ENCODE measurements at places on chromosomes 3 and 15. TPM values are rescaled to one million over a fixed set of nuclear protein-coding genes. Genes with fewer than 3 reads are reported as not detected.

GRCh38 chr3:195847055-195847950 is 35.6 kb upstream of the MUC4 start:
- no peak for DNase-seq

Gene KPNA1
- 31.1 TPM for total RNA-seq

Gene PCOLCE2
- 122 TPM for total RNA-seq

DNA sequence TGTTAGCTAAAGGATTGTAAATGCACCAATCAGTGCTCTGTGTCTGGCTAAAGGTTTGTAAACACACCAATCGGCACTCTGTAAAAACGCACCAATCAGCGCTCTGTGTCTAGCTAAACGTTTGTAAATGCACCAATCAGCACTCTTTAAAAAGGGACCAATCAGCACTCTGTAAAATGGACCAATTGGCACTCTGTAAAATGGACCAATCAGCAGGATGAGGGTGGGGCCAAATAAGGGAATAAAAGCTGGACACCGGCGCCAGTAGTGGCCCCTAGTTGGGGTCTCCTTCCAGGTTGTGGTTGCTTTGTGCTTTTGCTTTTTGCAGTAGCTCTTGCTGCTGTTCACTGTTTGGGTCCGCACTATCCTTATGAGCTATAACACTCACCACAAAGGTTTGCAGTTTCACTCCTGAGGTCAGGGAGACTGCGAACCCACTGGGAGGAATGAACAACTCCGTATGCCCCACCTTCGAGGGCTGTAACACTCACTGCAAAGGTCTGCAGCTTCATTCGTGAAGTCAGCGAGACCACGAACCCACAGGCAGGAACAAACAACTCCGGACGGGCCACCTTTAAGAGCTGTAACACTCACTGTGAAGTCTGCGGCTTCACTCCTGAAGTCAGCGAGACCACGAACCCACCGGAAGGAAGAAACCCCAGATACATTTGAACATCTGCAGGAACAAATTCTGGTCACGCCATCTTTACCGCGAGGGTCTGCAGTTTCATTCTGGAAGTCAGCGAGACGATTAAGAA is 1.1 kb upstream of the SUCLG2 start:
- DNase-seq = no peak

Gene AHSG
- not detected for total RNA-seq

- DNase-seq = no peak
Measured at GRCh38 chr3:119279101-119279554, 15.1 kb upstream of the ARHGAP31 start.

DNA sequence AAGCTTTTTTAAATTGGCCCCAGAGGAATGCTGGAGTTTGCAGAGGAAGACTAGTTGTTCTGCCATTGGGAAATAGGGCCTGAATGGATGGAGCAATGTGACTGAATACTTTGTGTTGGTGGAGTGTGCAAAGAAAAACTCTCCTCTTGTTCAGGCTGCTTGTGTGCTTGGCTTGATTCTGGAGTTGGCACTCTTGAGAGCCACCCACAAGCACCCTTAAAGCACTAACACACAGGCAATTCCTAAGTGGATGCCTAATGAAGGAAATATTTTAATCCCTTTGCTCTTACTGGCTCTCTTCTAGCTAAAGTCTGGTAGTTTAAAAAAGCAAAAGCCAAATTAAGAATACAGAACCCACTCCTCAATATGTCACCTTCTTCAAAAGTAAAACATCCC is 304.4 kb upstream of the C2CD4B start:
- no peak for DNase-seq

DNA sequence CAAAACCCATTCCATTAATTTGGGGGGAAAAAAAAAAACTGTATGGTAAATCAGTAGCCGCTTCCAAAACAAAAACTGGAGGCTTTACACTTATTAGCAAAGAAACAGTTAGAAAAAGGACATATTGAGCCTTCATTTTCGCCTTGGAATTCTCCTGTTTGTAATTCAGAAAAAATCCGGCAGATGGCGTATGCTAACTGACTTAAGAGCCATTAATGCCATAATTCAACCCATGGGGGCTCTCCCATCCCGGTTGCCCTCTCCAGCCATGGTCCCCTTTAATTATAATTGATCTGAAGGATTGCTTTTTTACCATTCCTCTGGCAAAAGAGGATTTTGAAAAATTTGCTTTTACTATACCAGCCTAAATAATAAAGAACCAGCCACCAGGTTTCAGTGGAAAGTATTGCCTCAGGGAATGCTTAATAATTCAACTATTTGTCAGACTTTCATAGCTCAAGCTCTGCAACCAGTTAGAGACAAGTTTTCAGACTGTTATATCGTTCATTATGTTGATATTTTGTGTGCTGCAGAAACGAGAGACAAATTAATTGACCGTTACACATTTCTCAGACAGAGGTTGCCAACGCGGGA is 9.4 kb upstream of the RPL24 start:
- DNase-seq = no peak

DNA sequence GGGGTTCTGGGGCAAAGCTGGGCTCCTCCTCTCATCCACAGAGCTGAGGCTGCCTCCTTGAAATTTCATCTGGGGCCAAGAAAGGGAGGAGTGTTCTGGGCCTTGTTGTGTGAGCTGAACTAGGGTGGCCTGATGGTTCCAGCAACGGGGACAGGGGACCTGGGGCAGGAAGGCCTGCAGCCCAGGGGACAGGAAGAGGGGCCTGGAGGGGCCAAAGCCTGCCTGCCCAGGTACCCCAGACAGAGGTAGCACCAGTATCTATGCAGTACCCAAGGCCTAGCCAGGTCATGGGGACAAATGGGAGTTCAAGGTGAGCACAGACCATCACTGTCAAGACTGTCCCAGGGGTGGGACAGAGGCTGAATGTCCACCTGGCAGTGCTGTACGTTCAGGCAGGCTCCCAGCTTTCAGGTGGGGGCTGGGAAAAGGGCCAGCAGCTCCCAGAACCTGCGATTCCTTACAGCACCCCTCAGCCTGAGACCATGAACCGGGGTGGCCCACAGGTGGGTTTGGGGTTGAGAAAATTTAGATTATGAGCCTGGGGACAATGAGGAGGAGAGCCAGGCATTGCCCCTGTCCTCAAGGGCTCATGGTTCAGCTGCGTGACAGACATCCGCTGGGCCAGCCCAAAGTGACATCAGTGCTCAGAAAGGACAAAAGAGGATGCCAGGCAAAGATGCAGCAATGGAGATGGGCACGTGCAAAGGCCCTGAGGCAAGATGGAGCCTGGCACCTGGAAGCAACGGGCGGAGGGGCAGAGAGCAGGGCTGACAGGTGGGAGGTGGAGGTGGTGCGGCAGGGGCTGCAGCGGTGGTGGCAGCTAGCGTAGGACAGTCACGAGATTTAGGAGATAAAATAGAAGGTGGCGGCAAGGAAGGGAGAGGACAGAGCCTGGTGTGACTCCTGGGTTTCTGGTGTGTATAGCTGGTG is 28.0 kb downstream of the PSTPIP1 start:
- no peak for DNase-seq

DNA sequence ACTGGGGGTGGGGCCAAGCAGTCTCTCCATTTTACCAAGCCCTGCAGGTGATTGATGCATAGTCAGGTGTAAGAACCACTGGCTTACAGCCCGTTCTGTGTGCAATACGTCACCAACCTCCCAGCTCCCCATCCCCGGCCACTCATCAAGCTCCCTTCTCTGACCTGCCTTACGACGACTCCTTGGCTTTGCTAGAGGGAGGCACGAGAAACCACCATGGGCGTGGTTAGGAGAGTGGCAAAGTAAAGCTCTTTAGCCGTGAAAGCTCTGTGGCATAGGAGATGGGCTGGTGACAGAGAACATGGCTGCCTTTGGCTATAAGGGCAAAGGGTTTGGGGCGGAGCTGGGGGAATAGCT is 109.1 kb downstream of the BDH1 start:
- no peak for DNase-seq

DNA sequence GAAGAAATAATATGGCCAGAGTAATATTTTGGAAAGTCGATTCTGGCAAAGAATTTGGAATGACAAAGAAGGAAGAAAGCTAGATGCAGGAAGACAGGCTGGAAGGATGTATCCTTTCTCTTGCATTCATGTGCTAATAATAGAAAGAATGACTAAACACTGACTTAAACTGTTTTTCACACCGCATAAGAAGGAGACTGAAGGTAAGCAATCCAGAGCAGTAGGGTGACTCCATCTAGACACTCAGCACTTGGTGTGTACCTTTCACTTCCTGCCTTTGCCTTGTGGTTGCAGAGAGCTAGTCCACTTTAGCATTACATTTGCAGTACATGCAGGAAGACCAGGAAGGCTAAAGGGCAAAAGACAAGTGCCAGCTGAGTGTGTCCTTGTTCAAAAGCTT is 234.6 kb downstream of the RBMS3 start:
- DNase-seq = no peak

GRCh38 chr15:24772686-24773373 is 97.3 kb downstream of the NPAP1 start:
- no peak for DNase-seq

Gene FBXW12
- not detected for total RNA-seq

Gene RBP2
- total RNA-seq = not detected

DNA sequence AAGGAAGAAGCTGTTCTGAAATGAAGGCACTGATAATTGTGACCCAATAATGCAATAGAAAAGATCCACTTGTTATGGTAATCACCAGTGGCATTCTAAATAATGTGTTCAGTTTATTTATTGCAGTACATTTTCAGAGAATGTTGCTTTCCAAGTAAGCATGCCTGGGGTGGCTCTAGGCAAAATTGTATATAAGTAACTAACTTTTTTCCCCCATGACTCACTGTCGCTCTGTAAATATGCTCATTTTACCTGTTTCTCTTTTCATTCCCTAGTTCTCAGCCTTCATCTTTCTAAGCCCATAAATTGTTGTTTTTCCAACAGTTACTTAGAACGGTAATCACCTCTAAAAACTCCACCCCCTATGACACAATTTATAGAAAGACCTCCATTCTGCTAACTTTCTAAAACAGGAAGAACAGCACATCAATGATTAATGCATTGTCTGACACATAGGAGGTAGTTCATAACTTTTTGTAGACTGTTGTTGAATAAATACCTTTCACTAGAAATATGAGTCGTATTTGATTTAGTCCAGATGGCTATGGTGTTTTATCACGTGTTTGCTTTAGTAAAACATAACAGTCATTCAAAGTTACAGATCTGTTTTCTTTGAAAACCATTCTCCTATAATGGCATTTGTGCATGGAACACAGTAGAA is 143.1 kb downstream of the LSAMP start:
- DNase-seq = no peak

Gene KBTBD13
- total RNA-seq = not detected

Gene FBLN2
- 187 TPM for total RNA-seq

Gene GABRR3
- total RNA-seq = not detected

GRCh38 chr3:153026026-153026425 is 136.0 kb upstream of the RAP2B start:
- no peak for DNase-seq

- DNase-seq = no peak
Measured at GRCh38 chr3:150069154-150069527, 98.4 kb upstream of the PFN2 start.

GRCh38 chr15:59153466-59153865 is 48.5 kb downstream of the CCNB2 start:
- no peak for DNase-seq

Gene ITIH1
- total RNA-seq = not detected

DNA sequence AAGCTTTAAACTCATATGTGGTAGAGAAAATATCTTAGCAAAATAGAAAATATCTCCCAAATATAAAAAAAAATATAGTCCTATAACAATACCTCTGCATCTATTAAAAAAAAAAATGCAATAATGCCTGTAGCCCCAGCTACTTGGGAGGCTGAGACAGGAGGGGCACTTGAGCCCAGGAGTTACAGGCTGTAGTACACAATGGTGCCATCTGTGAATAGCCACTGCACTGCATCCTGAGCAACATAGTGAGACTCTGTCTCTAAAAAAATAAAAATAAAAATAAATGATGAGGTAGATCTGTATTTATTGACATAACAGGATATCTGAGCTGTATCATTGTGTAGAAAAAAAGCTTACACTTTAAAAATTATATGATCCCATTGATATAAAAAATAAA is 70.4 kb downstream of the PFN2 start:
- no peak for DNase-seq

Gene ROPN1
- not detected for total RNA-seq

Gene AADACL2
- total RNA-seq = 2.8 TPM

Gene IL17RC
- total RNA-seq = 59.7 TPM

Gene HGD
- not detected for total RNA-seq

DNA sequence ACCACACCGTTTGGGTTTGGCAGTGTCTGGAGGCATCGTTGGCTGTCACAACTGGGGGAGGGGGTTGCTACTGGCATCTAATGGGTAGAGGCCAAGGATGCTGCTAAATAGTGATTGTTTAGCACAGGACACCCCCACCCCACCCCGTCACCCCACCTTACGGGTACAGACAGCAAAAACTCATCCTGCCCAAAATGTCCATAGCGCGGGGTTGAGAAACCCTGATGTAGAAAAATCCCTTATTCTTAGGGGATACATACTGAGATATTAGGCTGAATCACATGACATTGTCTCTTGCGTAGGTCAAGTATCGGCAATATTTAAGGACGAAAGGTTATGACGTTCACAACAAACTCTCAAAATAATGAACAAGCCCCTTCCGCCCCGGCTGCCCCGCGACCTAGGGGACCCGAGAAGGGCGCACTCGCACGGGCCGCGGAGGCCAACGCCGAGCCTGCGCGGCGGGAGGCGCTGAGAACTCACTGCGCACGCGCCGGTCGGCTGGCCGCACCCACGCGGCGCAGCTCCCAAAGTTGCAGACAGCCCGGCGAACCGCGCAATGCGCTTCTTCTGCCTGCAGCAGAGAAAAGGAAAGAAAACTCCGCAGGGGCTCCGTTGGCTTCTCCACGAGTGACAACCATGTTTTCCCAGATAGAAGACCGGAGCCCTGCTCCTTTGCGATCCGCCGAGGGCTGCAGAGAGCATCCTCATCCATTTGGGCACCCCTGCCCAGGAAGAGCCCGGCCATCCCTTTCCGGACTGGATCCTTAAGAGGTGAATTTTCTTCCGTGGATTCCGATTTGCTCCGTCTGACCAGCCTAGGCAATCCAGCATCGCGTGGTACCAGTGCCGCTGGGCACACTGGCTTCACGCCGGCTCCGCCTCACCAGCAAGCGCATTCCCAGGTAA is 136.8 kb upstream of the CCDC54 start:
- DNase-seq = peak; percentile 31

DNA sequence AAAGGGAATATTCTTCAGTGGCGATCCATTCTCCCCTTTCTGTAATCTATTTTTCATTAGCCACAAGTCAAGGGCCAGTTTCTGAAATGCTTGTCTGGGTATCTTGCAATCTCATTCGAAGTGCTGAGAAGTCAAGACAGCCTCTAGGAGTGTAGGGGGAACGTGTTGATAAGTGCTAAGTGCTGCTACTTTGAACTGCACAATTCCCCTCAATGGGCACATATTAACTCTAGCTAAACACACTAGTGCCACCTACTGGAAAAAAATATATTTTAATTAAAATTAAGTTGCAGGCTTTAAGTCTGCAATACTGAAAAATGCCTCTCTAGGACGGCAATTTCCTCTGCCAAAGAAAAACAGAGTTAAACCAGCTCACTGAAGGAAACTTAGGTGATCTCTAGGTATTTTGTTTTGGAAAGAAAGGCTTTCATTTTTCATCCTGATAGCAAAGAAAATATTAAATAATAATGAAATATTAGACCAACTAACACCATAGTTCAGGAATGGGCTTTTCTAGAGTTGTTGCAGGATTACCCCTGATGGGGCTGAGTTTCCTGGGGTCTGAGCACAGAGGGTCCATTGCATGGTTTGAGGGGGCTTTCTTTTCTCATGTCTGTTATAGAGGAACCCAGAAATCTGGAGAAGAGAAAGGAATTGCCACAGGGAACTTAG is 181.9 kb upstream of the KBTBD8 start:
- DNase-seq = no peak
